Caco-2 (cell line): ENCODE measurements at places on chromosomes 7 and 10.
A peak's percentile ranks its signal among the peaks of the same experiment; 100 is the strongest.

DNA sequence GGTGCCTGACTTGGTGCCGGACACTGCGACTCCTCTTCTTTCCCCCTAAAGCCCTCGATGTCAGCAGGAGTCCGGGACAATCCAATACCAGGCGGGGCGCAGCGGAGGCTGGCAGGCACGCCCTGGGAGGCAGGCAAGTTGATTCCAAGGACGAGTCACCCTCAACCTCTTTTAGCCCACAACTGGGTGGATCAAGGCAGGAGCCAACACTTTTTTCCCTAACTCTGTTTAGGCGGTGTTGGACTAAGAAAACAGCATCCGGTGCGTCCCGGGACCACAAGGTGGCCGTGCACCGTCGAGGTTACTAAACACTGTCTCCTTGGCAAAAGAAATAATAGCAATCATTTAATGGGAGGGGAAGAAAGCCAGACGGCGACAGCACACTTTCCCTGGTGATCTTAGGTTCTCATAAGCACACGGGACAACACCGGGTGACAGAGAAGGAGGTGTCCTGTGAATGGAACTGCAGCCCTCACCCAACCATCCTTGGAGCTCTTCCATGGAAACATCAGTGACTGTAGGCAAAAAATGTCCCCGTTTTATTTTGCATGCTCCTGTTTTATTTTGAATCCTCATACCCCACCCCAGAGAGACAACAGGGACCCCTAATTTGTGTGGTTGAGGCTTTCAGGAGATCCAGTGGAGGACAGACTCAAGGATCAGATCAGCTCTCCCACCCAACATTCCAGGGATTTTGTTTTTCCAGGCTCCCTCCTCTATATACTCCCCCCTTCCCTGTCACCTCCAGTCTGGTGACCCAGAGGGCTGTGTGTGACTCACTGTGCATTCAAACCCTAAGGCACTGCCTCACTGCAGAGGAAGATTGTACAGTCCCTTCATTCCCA, 1.3 kb upstream of the CALCR start:
- DNase-seq = no peak
- H3K4me1 ChIP-seq = peaks cover 13% of the 10 kb centered on the region
- H3K36me3 ChIP-seq = no peaks in the 10 kb centered on the region
- peaks cover 3% of the 10 kb centered on the region for H3K27me3 ChIP-seq
- H3K27ac ChIP-seq = no peak overlapping the region
- peak overlapping the region; percentile 34 for H3K4me3 ChIP-seq

DNA sequence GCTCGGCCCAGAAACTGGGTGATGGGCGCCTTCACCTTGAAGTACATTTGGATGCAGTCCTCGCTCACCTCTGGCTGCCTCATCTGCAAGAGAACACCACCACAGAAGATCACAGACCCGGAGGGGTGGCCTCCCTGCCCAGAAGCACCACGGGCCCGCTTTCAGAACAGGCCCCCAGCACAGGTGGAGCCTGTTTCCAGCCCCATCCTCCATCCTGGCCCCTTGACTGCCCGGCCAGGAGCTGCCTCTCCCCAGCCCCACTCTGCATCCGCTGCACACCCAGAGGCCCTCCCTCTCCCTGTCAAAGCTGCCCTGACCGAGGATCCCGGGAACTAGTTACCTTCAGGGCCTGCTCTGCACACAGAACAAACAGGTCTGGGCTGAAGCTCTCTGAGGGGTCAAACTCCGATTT, 724 bp downstream of the CFAP46 start:
- peak; percentile 36 for DNase-seq
- no peaks in the 10 kb centered on the region for H3K27me3 ChIP-seq
- no peaks in the 10 kb centered on the region for H3K36me3 ChIP-seq
- H3K4me3 ChIP-seq = no peak overlapping the region

- peak; percentile 66 for DNase-seq
- peak overlapping the region; percentile 88 for H3K4me3 ChIP-seq
- H3K27me3 ChIP-seq = no peaks in the 10 kb centered on the region
- H3K4me1 ChIP-seq = 0 out of 2 replicates have a peak, but pooled peaks cover 4% of the 10 kb centered on the region
Observed at GRCh38 chr7:103075337-103075918, 488 bp downstream of the ARMC10 start.

- no peak overlapping the region for H3K27ac ChIP-seq
- H3K27me3 ChIP-seq = no peaks in the 10 kb centered on the region
- H3K4me1 ChIP-seq = peaks cover 9% of the 10 kb centered on the region
- H3K4me3 ChIP-seq = no peak overlapping the region
Observed at GRCh38 chr10:30996481-30997005, 35.1 kb downstream of the ZNF438 start.

GRCh38 chr10:78305311-78305710, 271.6 kb downstream of the RPS24 start:
- no peak for DNase-seq
- H3K27me3 ChIP-seq = no peaks in the 10 kb centered on the region
- no peaks in the 10 kb centered on the region for H3K36me3 ChIP-seq
- peaks cover 17% of the 10 kb centered on the region for H3K4me1 ChIP-seq
- H3K27ac ChIP-seq = no peak overlapping the region
- no peak overlapping the region for H3K4me3 ChIP-seq
